LHCN-M2 (cell line): ENCODE measurements at places on chromosomes 7 and 10.

- no peak for DNase-seq
Observed at GRCh38 chr7:86745013-86745745, 101.5 kb downstream of the GRM3 start.

- peak; percentile 98 for DNase-seq
Observed at GRCh38 chr7:151687523-151688235, 168.0 kb upstream of the RHEB start.

GRCh38 chr7:139680676-139681462, 96.9 kb downstream of the HIPK2 start:
- peak; percentile 100 for DNase-seq

DNA sequence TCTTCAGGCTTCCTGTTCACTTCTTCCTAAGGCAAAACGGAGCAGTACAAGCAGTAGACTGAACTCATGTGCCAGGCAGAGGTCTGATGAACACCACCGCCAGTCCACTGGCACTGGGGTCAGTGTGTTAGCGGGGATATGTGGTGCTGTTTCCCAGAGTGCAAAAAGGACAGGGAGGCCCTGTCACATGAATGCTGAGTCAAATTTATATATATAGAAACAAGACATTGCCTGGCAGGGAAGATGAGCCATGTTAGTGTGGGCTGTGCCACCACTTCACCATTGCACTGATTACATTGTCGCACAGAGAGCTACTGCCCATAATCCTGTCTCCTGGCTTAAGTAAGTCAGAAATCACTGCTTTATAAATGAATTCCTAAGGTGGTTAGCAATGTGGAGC, 122.2 kb upstream of the AMPH start:
- no peak for DNase-seq

DNA sequence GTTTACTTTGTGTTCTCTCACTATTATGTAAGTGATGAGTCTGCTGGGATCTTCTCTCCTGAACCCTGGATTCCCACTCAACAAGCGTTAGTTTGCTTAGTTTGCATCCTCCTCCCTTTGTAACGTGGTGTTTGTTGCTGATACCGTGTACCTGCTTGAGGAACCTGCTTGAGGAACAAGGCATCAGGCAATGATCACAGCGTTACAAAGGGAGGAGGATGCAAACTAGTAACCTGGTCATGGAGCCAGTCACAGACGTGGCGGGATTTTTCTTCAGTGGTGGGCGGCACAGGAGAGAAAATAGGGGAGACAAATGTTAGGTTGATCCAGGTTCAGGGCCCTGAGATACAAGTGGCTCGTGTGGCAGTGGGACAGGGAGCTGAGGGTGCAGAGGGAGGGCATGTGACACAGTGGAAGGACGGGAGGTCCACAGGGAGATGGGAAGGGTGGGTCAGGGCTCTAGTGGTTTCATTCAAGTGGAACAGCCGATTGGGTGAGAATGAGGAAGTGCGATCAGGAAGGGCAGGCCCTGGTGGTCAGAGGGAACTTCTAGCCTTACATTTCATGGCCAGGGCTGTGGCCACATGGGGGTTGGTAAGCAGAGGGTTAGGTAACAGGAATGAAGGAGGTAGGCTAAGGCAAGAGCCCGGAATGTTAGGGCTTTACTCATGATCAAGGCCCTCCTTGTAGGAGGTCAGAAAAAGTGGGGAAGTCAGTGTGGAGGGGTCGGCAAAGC, 38.0 kb downstream of the SNX10 start:
- DNase-seq = no peak

GRCh38 chr7:44898039-44898438, 12.7 kb upstream of the PURB start:
- peak; percentile 52 for DNase-seq
